Kasumi-1 (cell line): ENCODE measurements at places on chromosomes 1 and 21.

DNA sequence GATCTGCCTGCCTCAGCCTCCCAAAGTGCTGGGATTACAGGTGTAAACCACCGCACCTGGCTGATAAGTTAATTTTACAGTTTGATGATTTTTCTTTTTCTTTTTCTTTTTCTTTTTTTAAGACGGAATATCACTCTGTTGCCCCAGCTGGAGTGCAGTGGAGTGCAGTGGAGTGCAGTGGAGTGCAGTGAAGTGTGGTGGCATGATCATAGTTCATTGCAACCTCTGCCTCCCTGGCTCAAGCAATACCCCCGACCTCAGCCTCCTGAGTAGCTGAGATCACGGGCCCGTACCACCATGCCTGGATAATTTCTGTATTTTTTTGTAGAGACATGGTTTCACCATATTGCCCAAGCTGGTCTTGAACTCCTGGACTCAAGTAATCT, 84.4 kb upstream of the CXADR start:
- no peak for DNase-seq

DNA sequence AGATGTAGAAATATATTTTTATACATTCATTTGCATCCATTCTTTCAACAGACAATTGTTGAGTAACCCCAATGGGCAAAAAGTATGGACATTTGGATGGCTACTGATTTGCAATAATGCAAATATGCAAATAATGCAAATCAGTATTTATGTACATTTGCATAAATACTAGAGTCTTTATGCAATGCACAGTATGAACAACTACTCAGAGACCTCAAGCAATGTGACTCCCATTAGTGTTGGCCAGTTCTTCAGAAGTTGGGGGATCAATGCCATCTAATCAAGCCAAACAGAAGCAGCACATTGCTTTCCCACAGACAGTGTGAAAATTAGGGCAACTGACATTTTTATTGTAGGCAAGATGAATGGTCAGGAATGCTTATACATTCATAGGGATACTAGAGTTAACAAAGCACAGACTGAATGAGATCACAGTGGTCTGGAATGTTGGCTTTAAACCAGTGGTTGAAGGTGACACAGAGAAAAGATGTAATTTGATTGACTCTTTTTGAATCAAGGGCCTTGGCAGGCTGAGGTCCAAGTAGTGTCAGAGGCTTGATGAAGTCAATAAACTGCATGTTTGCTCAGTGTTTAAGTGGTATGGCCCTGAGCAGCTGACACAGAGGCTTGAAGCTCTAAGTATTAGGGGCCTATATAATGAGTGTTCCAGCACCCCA, 256.6 kb downstream of the CTH start:
- no peak for DNase-seq

GRCh38 chr1:94000510-94001282, 91.5 kb upstream of the GCLM start:
- no peak for DNase-seq

GRCh38 chr1:22780696-22781095, 70.1 kb downstream of the EPHB2 start:
- no peak for DNase-seq

DNA sequence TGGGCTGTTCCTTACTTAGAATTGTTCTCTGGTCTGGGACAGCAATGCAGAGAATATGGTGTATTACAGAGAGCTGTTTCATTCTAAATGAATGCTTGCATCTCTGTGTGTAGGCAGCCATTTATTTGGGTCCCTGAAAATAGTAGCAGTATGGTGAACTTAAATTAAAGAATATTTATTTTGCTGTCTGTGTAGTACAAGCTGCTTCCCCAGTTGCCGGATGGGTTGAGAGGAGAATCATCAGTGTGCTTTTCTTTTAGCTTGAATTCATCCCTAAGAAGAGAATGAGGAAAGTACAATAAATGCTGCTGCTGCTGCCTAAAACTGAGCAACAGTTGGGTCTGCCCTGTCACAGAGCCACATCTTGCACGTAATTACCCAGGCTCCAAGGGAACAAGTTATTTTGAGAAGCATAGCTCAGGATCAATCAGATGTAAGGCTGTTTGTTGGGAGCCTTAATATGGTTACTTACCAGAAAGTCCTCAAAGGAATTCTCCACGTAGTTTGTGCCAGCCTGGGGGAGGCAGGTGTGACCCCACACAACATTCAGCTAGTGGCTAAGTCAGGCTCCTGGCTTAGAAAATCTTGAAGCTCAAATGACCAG, 16.6 kb downstream of the ACTN2 start:
- DNase-seq: no peak

- DNase-seq: no peak
Measured at GRCh38 chr1:110471131-110471530, 20.2 kb downstream of the PROK1 start.

DNA sequence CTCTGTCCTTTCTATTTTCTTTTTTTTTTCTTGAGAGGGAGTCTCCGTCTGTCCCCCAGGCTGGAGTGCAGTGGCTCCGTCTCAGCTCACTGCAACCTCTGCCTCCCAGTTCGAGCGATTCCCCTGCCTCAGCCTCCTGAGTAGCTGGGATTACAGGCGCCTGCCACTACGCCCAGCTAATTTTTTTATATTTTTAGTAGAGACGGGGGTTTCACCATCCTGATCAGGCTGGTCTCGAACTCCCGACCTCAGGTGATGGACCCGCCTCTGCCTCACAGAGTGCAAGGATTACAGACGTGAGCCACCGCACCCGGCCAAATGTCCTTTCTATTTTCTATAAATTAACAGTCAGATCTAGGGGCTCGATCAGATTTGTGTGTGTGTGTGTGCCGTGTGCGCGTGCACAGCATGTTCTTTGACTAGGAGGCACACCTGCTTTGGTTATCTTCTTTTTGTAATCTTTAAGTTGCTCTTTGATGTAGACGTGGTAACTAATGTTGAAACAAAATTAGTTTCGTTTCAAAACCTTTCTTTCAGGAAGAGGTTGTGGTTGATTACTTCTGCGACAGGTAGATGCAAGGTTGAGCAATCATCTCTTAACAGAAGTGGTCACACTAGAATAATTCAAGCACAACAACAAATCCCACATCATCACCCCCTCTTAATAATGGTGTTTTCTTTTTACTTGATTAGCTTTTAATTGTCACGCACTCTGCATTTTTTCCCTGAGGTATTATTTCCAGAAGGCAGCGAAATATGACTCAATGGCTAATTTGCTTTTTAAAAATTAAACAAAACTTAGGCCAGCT, 779 bp upstream of the DEGS1 start:
- no peak for DNase-seq

DNA sequence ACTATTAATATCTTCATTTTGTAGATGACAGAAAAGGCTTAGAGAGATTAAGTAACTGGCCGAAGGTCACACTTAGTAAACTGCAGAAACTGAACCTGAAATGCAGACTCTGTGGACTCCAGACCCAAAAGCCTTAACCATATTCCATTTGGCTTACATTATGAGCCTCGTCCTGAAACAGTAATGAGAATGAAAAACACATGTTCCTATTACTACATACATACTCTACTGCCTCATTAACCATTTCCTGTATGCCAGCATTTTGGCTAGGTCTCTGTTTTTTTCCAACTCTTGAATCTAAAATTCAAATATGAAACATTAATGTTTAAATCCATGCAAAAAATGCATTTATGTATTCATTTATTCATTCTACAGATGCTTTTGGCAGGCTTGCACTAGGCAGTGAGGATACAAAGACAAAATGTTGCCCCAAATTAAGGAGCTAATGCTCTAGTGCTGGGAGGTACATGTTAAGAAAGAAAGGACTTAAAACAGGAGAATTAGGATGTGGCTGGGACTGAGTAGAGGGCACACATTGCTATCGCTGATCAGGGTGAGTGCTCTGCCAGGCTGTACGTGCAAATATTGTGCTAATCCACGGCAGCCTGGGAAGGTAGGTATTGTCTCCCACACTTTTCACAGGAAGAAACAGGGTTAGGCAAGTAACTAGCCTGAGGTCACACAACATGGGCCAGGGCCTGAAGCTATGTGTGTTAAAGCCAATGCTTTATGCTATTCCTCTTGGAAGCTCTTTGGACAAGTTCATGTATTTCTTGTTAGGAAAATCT, 14.0 kb downstream of the DEGS1 start:
- DNase-seq: no peak

DNA sequence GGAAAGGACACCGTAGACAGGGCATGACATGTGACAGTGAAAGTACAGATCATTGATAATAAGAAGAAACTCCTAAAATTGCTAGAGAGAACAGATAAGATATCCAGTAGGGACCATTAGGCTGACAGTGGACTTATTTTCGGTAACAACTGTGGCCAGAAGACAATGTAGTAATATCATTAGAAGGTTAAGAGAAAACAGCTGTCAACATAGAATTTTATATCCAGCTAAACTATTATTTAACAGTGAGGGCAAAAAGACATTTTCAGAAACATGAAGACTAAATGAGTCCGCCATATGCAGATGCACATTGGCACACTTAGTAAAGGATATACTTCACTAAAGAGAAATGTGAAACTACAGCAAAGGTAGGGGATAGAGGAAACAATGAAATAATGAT, 95.4 kb upstream of the GUCA2B start:
- DNase-seq: no peak

- DNase-seq: peak; percentile 85
Measured at GRCh38 chr1:35568975-35569395, 4.1 kb upstream of the TFAP2E start.

DNA sequence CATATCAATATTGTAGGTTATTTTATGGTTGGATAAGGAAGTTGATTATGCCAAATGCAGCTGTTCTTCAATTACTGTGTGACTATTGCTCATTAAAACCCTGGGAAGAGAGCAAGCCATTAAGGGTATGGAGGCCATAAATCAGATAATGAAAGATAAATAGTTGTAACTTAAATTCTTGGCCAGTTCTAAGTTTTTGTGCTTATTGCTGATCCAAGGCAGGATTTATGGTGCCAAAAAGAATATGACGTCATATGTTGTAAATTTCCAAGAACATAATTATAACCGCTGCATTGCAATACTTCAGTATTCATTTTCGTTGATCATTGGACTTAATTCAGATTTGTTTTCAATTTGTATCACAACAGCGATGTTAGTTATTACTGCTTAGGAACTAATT, 211.6 kb downstream of the LRRC40 start:
- DNase-seq: no peak

DNA sequence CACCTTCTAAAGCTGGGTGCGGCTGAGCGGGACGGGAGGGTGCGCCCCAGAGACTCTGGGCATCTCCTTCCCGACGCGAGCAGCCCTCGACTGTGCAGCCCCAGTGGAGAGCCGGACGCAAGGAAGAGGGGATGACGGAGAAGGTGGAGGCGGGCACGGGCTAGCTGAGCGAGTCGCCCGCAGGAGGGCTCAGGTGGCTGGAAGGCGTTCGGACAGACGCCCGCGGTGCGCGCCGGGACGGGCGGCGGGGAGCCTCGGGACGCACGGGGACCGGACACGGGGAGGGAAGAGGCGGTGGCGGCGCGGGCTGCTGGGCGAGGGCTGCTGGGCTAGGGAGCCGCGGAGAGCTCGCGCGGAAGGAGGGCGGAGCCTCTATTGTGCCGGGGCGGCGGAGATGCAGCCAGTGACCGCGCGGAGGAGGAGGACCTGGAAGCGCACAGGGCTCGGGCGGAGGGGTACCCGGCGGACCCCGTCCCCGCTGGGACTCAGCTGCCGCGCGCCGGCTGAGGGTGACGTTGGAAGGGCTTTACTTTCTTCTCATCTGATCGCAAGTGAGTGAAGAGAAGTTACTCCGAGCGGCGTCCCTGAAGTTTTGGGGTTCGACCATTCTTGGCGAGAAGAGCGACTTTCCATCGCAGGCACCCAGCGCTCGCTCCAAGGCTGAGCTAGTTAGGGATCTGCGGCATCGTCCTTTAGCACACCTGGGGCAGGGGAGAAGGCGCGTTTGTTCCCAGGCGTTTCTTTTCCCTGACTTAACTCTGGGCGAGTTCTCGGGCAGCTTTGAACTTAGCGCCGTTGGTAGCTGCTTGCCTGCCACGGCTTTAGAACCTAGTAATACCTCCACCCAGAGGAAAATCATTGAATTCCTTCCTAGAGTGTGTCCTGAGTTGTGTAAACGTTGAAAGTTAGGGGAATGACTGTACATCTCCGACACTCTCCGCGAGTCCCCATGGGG, at the start of gene OLFML2B:
Gene OLFML2B, minus strand, starts transcription at position 323 of the 955 bp plus-strand sequence. CDS start 439 bp downstream, outside the sequence.
- peak; percentile 70 for DNase-seq

GRCh38 chr1:17307946-17308345, at the start of gene PADI4:
Gene PADI4, plus strand, starts transcription at chr1:17308197. Its CDS starts 26 bp downstream, at chr1:17308223.
- no peak for DNase-seq

DNA sequence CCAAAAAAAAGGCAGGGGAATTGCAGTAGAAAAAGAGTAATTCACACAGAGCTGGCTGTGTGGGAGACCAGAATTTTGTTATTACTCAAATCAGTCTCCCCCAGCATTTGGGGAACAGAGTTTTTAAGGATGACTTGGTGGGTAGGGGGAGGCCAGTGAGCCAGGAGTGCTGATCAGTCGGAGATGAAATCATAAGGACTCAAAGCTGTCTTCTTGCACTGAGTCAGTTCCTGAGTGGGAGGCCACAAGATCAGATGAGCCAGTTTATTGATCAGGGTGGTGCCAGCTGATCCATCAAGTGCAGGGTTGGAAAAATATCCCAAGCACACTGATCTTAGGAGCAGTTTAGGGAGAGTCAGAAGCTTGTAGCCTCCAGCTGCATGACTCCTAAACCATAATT, 23.7 kb upstream of the EDARADD start:
- no peak for DNase-seq

DNA sequence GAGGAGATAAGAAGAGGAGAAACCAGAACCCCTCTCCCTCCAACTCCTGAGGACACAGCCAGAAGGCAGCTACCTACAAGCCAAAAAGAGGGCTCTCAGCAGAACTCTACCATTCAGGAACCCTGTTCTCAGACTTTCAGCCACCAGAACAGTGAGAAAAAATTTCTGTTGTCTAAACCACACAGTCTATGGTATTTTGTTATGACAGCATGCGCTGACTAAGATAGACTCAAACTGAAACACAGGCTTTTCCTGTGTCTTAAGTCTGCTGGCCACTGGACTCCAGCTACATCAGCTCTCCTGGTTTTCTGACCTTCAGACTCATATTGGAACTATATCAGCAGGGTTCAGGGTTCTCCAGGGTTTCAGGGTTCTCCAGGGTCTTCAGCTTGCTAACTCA, 126.5 kb upstream of the TNFSF4 start:
- no peak for DNase-seq

GRCh38 chr1:19328486-19328885, 16.4 kb downstream of the SLC66A1 start:
- DNase-seq: no peak

DNA sequence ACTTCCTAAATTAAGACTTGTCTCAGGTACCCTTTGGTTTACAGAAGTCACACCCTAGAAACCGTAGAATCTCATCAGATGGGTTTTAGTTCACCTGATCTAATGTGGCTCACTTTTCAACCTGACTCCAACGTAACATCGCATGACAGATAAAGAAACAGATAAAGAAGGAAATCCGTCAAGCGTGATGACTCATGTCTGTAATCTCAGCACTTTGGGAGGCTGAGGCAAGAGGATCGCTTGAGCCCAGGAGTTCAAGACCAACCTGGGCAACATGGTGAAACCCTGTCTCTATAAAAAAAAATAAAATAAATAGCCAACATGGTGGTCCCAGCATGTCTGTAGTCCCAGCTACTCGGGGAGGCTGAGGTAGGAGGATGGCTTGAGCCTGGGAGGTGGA, 97.3 kb downstream of the SPSB1 start:
- DNase-seq: no peak
